WTC11 (cell line): ENCODE measurements at places on chromosomes 6 and 20.

GRCh38 chr6:169953686-169954085, 202.3 kb downstream of the ERMARD start:
- no peak for DNase-seq

DNA sequence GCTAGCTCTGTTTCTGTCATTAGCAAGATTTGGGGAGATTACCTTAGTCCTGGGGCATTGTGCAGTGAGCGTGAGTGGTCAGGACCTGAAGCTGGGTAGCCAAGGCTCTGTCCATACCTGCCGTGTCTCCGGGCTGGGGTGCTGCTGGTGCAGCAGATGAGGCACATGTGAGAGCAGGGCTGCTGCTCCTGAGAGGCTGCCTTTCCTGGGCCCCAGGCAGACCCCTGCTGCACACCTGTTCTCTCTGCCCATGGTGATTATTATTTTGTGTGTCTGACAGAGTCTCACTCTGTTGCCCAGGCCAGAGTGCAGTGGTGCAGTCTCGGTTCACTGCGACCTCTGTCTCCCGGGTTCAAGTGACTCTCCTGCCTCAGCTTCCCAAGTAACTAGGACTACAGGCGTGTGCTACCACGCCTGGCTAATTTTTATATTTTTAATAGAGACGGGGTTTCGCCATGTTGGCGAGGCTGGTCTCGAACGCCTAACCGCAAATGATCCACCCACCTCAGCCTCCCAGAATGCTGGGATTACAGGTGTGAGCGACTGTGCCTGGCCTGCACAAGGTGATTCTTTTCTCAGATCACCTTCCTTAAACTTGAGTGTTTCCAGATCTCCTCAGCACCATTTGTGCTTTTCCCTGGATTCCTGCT, 36.8 kb upstream of the IRF4 start:
- no peak for DNase-seq

DNA sequence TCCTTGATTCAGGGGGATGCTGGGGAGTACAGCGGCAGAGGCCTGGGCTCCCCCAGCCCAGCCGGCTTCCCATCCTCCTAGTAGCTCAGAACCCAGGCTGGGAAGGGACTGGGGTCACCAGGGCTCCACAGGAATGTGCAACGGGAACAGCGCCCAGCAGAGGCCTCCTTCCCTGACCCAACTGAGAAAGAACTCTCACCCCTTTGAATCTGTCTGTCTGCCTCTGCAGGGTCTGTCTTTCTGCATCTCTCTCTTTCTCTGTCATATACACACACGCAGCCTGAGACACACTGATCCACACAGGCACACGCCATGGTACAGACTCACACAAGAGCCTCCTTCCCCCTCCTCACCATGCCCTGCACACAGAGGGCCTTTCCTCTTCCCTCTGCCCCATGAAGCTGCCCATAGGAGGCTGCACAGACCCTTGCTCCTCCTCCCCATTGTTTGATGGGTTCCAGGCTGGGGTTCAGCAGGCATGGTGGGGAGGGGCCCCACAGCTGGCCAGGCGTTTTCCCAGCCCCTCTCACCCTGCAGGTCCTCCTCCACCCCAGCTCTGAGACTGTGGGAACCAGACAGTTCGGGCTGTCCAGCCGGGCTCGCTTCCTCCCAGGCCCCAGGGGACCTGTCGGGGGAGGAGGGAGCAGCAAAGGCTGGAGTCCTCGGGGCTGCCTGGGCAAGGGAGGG, 2.8 kb downstream of the FOXS1 start:
- DNase-seq = no peak

GRCh38 chr6:118012944-118013343, 105.9 kb downstream of the SLC35F1 start:
- no peak for DNase-seq

- DNase-seq = no peak
Measured at GRCh38 chr6:108568101-108568500, 7.4 kb downstream of the FOXO3 start.

GRCh38 chr6:53647462-53648094, 18.0 kb downstream of the KLHL31 start:
- no peak for DNase-seq
